MV-4-11 (cell line): ENCODE measurements at places on chromosomes 4 and X.

- no peak for DNase-seq
Measured at GRCh38 chr4:95085124-95085833, 327.5 kb downstream of the BMPR1B start.

DNA sequence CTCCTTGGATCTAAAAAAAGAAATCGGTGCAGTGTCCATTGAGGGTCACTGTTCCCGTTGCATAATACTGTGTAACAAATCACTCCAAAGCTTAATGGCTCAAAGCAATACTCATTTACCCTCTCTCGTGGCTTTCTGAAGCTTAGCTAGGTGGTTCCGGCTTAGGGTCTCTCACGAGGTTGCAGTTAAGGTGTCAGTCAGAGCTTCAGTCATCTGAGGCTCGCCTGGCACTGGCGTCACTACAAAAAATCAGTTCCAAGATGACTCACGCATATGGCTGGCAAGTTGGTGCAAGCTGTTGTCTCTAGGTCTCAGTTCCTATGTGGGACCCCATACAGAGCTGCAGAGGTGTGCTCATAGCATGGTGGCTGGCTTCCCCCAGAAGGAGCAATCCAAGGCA, 91.0 kb downstream of the BEND2 start:
- DNase-seq, result no peak

GRCh38 chrX:150847088-150847487, 51.4 kb downstream of the CD99L2 start:
- DNase-seq, result peak; percentile 56

DNA sequence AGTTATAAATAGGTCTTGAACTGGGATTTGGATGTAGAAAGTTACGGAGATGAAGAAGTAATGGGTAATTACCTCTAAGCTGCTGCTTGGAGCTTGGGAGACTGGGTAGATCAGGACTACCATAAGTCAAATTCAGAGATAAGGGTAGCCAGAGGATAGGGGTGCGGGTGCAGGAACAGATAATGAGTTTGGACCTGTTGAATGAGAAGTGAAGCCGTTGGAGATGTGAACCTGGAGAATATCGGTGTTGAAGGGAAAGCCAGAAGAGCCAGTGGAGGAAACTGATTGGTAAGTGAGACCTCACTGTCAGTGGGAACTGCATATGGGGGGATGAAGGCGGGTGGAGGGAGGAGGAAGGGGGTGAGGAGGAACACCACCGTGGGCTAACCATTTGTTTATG, 618 bp upstream of the FOXO4 start:
- DNase-seq, result no peak

DNA sequence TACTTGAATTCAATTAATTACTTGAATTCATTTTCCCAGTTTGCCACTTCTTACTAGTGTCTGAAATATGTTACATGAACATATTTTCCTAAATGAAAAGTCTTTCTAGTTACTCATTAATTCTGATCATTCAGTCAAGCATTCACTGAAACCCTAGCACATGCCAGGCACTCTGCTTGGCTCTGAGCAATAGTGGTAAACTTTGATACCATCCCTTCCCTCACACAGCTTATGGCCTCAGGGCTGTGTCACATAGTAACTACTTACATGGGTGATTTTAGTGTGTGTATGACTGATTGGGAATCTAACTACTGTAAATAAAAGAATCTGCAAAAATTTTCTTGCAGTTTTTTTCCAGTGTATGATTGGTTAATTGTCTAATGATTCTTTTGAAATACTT, 32.7 kb downstream of the METAP1 start:
- DNase-seq, result no peak

DNA sequence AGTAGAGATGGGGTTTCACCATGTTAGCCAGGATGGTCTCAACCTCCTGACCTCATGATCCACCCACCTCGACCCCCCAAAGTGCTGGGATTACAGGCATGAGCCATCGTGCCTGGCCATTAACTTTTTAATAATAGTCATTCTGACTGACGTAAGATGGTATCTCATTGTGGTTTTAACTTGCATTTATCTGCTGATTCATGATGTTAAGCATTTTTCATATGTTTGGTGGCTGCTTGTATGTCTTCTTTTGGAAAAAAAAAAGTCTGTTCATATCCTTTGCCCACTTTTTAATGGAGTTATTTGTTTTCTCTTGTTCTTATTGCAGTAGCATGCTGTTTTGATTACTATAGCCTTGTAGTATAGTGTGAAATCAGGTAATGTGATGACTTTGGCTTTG, 45.8 kb downstream of the ANXA10 start:
- no peak for DNase-seq

- no peak for DNase-seq
Measured at GRCh38 chrX:38178396-38178795, 42.3 kb downstream of the SRPX start.

DNA sequence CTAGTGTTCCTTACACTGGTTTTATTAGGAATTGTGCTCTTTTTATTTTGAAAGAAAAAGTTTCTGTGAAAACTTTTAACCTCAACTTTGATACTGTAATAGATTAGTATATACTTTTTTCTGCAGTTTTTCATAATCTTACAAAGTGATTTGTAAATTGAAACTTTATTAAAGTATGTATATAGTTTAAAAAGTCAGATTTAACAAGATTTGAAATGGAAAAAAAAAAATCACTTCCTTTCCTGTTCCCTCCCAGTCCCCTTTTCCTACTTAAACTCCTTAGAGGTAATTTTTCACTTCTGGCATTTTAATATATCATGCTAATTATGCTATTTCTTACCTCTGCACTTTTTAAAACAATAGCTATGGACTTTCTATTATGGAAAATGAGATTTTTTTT, 49.3 kb downstream of the PAQR3 start:
- no peak for DNase-seq

DNA sequence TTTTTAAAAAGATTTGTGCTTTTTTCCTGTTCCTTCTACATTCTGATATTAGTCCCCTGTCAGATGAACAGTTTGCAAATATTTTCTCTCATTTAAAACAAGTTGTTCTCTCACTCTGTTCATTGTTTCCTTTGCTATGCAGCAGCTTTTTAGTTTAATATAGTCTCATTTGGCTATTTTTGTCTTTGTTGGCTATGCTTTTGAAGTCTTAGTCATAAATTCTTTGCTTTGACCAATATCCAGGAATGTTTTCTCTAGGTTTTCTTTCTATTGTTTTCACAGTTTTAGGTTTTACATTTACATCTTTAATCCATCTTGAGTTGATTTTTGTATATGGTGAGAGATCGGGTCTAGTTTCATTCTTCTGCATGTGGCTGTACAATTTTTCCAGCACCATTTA, 136.8 kb downstream of the TET2 start:
- no peak for DNase-seq

DNA sequence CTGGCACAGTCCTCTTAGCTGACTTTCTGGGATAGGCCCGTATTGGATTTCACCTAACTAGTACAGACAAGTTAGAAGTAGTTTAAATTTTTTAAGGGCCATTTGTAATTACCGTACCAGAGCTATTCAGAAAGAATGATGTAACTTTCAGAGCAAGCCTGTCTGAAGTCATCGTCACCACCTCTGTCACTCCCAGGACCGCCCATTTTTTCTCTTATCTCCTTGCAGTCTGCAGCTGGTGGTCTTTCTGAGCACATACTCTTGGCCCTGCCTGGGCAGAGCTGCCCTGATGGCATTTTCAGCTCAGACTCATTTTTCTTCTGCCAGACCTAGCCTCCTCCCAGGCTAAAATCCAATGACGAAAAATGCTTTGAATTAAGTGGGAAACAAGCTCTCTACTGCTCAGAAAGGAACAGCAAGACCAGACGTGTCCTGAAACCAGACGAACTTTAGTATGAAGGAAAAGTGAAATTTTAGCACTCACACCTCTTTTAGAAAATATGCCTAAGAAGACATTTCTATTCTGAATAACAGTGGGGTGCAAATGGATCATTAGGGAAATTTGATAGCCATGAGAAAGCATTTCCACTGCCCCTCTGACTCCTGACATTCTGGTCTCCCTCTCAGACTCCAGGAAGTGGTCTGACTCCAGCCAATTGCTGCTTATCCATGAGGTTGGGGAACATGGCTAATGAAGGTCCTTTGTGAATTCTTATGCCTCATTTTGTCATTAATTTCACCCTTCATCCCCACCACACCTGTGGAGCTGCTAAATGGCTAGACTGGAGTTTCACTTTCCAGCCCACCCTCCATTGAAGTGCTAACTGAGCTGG, 162.4 kb upstream of the GYPA start:
- DNase-seq, result no peak
